A549 treated with AZD2906 at 1 μM for 4 hours (cell line): ENCODE measurements at places on chromosomes 5 and 9. TPM values are rescaled to one million over a fixed set of nuclear protein-coding genes. Genes with fewer than 3 reads are reported as not detected.

The UHRF2 gene
- 23.0 to 28.1 TPM (median 27.6 TPM) in 5 replicates for total RNA-seq

The C7 gene
- total RNA-seq: not detected in 5 replicates

The DDX4 gene
- 0.02 to 0.09 TPM (median 0.08 TPM) in 3 of 5 replicates, not detected in the others for total RNA-seq

The KCNN2 gene
- total RNA-seq: 0.07 to 0.20 TPM (median 0.16 TPM) in 5 replicates

The KCNV2 gene
- total RNA-seq: not detected in 5 replicates

The PDE6A gene
- total RNA-seq: 0.22 to 0.37 TPM (median 0.29 TPM) in 5 replicates

The IGIP gene
- 0.72 to 1.0 TPM (median 0.89 TPM) in 5 replicates for total RNA-seq
